ENCODE measurements at places on chromosomes 5 and 9.

GRCh38 chr9:69500896-69501295 lies 171.3 kb downstream of the APBA1 start:
- DNase-seq = no peak

- no peak for DNase-seq
These were observed 19.2 kb upstream of the FGFR4 start for GRCh38 chr5:177067503-177067902.

DNA sequence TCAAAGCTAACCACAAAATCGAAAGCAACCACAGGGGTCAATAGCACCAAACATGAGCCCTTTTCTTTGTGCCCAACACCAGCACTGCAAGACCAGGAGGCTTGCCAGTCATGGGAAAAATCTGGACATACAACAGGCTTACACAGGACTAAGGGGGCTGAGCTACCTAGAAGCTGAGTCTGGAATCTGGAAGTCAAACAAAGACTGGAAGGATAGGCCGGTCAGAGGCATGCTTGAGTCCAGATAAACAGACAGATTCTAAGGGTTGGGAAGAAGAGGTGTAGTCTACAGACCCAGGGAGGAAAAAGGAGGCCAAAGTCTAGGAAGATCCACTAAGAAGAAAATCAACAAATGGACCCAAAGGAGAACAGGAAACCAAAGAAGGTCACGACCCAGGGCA lies 73.3 kb downstream of the MYO10 start:
- DNase-seq = no peak

GRCh38 chr9:127263237-127263636 lies 1.3 kb upstream of the GARNL3 start:
- no peak for DNase-seq

DNA sequence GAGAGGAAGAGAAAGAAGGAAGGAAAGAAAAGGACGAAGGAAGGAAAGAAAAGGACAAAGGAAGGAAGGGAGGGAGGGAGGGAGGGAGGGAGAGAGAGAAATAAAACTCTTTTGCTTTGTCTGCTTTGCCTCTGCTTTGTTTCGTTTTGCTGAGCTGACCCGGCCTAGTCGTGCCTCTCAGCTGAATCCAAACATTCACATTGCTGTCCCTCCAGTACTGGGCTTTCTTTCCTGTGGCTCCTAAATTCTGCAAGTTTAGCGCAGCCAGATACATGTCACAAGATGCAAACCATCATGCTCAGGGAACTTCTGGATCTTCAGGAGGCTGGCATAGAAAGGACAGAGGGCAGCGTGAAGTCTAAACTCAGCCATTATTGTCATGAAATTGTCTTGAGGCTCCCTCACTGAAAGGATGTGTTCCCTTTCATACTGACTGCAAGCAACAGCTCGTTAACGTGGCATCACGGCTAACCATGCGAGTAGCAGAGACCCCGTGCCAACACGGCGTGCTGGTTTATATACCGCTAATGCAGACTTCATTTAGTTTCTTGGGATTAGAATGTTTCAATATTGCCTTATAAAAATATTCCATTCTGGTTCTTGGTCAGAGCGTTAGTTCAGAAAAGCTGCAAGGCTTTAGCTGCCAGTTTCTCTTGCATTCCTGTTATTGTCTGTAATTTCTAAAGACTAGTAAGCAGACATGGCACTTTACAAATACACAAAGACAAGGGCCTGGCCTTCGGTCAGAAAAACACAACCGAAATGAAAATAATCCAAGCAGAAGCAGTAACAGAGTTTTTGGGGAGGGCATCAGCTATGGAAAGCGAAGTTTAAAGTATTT lies 94.2 kb downstream of the TMEM174 start:
- no peak for DNase-seq

GRCh38 chr5:149826574-149826973 lies 96.5 kb downstream of the PPARGC1B start:
- DNase-seq = no peak

DNA sequence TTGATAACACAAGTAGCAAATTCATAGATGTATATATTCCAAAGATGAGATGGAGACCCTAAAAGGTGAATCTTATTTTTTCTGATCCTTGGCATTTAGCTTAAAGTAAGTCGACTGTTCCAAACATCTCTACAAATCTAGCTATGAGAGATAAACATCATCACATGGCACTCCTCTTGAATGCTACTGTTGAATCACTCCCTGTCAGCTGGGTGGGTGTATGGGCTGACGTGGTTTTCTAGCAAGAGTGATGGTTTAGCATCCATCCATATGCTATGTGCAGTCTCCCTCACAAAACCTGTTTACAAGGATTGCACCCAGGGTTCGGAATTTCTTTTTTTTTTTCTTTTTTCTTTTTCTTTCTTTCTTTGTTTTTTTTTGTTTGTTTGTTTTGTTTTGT lies 13.8 kb downstream of the ACO1 start:
- DNase-seq = no peak

DNA sequence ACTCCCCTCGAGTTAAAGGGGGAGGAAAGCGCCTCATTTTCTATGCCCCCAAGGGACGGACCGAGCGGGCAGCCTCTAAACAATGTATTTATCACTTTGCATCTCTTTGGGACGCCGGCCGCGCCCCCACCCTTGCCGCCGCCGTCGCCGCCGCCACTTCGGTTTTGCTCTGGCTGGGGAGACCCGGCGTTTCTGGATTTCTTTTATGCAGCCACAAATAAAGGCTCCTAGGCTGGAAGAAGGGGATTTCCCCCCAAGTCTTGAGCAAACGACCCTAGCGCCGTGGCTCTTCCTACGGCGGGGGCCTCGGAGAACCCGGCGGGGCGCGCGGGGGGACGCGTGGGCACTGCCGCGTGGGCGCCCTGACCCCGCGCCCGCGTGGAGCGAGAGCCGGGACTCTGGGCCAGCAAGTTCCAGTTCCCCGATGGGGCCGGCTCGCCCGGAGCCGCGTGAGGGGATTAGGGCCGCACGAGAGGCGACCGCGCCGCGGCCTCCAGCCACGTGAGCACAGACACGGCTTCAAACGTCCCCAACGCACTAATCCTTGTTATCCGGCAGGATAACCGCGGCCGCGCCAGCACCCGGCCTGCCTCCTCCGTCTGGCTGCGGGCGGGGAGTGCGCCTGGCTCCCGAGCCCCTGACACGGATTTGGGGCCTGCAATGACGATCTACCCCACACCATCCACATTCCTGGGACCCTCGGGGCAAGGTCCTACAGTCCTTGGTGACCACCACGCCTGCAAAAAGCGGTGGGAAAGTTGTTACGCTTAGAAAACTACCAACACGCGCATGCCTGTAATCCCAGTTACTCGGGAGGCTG lies 7.9 kb upstream of the NEUROG1 start:
- DNase-seq = no peak
